ENCODE measurements at places on chromosomes 6 and 20. TPM values are rescaled to one million over a fixed set of nuclear protein-coding genes. Genes with fewer than 3 reads are reported as not detected.

C2 gene
- 5.4 TPM for polyA plus RNA-seq

TFAP2C gene
- not detected for polyA plus RNA-seq

ZNF311 gene
- polyA plus RNA-seq = not detected

ABRACL gene
- 174 TPM for polyA plus RNA-seq

GRM1 gene
- not detected for polyA plus RNA-seq

ARID1B gene
- 3.8 TPM for polyA plus RNA-seq

ROS1 gene
- not detected for polyA plus RNA-seq

RAD21L1 gene
- not detected for polyA plus RNA-seq

BCAS1 gene
- 0.01 TPM for polyA plus RNA-seq

LY6G6C gene
- polyA plus RNA-seq = 0.23 TPM

OPRM1 gene
- polyA plus RNA-seq = not detected

ACTL10 gene
- 1.1 TPM for polyA plus RNA-seq

SPTLC3 gene
- polyA plus RNA-seq = not detected

SLC22A1 gene
- polyA plus RNA-seq = 0.27 TPM

LRRC73 gene
- polyA plus RNA-seq = not detected

SMPDL3A gene
- polyA plus RNA-seq = 11.9 TPM

SLC22A2 gene
- not detected for polyA plus RNA-seq

PHACTR1 gene
- 26.9 TPM for polyA plus RNA-seq

TMEM200A gene
- not detected for polyA plus RNA-seq

TSBP1 gene
- not detected for polyA plus RNA-seq

SOX18 gene
- not detected for polyA plus RNA-seq

ZNF831 gene
- polyA plus RNA-seq = 0.01 TPM

SLC35D3 gene
- not detected for polyA plus RNA-seq

SNX3 gene
- polyA plus RNA-seq = 134 TPM

KCNQ5 gene
- polyA plus RNA-seq = not detected
